Activated CD4-positive, alpha-beta T cell treated with anti-CD3 and anti-CD28 coated beads, Interleukin-2, amount 50 U/mL, for 16 hours (primary cell): ENCODE measurements at places on chromosomes 6 and 20.
A peak's percentile ranks its signal among the peaks of the same experiment; 100 is the strongest.

DNA sequence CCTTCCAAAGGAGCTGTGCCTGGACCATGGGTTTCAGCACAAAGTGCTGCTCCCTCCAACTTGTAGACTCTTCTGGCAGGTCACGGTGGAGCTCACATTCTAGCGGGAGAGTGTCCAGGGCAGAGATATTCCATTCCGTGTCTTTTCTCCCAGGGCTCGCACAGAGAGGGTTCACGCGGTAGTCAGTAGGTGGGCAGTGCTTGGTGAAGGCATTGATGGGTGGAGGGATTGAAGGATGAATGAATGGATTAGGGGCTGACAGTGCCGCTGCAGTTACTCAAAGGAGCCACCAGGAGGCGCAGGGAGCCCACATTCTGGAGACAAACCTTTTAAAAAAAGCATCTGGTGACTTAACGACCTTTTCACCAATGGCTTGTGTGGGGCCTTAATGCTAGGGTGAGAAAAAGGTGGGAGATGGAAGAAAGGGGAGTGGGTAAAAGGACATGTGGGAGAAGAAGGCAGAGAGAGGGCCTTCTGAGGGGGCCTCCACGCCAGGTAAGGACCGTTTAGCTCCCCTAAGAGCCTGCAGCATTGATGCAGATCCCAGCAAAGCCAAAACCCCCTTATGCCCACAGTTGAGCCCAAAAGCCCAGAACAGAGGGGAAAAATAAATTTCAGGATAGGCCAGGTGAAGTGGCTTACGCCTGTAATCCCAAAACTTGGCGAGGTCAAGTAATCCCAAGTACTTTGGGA, 17.5 kb upstream of the FAM110A start:
- DNase-seq: peak; percentile 61

DNA sequence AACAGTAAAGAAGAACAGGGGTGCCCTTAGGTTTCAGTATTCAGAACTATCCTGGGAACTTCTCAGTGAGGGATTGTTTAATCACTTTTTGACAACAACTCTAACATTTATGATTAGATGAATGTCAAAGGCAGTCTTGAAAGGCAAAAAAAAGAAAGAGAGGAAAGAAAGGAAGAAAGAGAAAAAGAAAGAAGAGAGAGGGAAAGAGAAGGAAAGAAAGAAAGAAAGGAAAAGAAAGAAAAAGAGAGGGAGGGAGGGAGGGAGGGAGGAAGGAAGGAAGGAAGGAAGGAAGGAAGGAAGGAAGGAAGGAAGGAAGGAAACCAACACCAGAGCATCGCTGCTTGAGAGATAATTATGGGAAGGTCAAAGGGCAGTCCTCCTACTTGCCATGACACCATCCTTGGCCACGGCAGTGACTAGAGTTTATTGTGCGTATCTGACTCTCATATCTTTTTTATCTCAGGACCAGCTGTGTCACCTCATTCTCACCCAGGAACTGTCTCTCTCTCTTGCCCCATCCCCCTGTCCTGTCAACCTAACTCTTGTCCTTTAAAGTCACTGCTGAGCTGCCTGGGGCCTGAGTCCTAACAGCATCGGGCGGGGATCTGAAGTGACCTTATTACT, 96.8 kb upstream of the ATXN1 start:
- DNase-seq: no peak

- no peak for DNase-seq
These were observed 9.6 kb upstream of the PCMTD2 start for GRCh38 chr20:64245746-64246595.

DNA sequence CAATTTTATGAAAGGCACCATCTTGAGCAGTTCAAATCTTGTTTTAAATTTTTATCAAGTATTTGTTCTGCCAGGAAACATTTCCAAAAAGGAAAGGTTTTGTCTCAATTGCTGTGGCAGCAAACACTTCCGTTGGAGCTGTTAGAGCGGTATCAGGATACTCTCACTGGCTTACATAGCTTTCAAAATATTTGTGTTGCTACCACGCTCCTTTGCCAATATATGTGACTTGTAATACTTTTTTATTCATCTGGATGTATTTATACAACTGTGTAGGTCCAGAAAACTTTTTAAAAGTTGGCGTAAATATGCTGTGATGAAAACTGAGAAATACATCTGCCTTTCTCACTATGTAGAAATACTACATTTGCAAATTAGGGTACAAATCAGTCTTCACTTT, 37.8 kb upstream of the NHSL1 start:
- DNase-seq: no peak

- no peak for DNase-seq
These were observed 1009.4 kb upstream of the FLRT3 start for GRCh38 chr20:15346657-15347280.

DNA sequence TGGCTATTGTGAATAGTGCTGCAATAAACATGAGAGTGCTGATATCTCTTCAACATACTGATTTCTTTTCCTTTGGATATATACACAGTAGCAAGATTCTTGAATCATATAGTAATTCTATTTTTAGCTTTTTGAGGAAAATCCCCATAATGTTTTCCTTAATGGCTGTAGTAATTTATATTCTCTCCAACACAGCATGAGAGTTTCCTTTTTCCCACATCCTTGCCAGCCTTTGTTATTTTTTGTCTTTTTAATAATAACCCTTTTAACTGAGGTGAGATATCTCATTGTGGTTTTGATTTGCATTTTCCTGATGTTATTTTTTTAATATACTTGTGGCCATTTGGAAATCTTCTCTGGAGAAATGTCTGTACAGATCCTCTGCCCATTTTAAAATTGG, 132.6 kb downstream of the PRL start:
- DNase-seq: no peak

- no peak for DNase-seq
These were observed 21.6 kb upstream of the CHRNA4 start for GRCh38 chr20:63382551-63383300.

DNA sequence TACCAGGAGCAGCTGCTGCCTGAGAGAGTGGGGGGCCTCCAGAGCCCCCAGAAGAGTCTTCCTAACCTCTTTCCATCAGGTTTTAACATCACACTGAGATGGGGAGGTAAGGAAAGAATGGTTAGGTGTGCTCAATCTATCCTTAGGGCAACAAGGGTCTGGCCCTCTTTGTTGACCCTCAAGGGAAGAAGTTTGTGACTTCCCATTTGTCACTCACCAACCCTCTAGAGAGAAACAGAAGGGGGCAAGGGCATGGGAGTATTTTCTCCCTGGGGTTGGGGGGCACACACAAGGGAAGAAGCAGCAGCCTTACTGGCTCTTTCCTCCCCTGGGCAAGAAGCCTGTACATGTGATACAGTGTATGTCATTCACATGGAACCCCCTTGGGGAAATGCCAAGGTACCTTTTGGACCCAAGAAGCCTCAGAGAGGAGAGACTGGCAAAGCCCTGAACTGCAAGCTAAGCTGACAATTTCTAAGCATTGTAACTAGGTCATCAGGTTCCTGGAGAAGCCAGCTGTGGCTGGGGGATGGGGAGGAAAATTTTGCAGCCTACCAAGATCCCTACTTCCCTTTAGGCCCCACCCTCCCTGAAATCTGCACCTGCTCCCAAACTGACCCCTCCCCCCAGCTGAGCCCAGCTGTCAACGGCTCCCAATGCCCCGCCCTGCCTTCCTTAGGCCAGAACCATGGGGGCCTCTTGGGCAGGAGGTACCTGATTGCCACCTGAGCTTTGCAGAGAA, 14.5 kb downstream of the BCL2L1 start:
- DNase-seq: no peak

- DNase-seq: no peak
These were observed 6.2 kb downstream of the BEND6 start for GRCh38 chr6:56961151-56961550.

DNA sequence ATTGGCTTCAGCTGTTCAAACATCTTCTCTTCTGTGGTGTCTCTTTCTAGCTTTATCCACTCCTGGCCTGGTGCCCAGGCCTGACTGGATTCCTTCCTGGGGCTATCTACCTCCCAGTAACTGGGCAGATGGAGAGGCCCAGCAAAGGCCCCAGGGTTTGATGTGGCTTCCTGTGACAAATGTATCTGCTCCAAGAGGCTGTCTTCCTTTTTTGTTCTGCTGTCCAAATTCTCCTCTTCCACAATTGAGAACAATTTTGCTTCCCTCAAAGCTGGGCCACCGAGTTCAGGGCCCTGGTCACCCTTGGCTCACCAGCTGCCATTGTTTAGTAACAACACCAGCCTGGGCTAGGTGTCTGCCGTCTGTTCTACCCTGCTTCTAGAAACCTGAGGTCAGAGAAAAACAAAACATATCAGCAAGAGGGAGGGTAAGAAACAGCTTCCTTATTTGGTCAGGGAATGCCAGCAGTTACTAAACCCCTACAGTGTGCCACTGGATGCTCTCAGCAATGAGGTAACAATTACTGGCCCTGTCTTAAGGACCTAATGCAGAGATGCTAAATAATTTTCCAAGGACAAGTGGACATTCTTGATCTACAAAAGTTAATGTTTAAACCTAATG, 3.9 kb downstream of the ZFP57 start:
- DNase-seq: no peak

GRCh38 chr6:150142670-150143515, at the start of gene PPP1R14C:
PPP1R14C (plus strand) TSS chr6:150143044; CDS start chr6:150143193, 149 bp downstream.
- DNase-seq: peak; percentile 31

DNA sequence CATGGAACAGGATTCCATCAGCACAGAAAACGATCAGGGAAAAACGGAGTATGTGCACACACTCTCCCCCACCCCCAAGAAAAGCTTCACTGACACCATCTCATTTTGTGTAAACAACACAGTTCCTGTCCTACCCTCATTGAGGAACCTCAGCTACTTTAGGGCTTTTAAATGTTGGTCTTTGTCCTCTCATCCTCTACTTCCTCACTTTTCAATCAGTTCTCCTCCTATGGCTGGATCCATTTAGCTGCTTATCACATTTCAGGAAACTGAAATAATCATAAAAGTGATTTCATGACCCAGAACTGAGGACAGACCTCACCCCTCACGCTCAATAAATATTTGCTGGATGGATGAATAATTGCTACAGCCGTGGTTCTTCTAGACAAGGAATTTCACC, 33.1 kb upstream of the PNRC1 start:
- DNase-seq: no peak

- DNase-seq: no peak
These were observed 3.7 kb upstream of the TXNDC5 start for GRCh38 chr6:7914311-7914710.

DNA sequence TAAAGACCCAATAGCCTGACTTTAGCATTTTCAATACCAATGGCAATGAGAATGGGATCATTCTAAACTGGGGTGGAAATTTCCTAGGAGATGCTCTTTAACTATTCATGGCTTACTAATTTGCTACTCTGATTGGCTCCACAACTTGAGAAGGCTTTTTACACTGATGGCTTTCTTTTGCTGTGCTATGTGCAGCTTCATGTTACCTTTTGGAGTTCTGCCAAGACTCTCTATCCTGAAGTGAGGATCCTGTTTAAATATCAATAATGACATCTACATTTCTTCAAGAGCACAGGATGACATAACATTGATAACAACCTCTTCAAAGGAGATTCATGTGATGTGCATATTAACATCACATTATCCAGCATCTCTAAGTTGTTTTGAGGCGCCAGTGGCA, 43.4 kb upstream of the SIRPG start:
- DNase-seq: no peak

- no peak for DNase-seq
These were observed 29.1 kb upstream of the CSNK2A1 start for GRCh38 chr20:572727-573126.

DNA sequence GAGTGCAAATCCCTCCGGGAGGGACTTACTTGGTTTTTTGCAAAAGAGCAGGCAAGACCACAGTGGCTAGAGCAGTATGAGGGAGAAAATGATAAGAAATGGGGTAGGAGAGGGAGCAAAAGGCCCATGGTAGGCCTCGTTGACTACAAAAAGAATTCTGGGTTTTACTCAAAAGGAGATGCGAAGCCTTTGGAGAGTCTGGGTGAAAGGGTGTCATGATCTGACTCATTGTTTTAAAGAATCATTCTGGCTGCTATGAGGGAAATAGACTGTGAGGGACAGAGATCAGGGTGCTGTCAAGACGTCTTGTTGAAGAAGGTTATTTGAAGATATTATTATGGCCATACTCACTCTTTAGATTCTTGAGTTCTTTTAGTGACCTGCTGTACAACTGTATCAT, 13.0 kb downstream of the TBC1D32 start:
- DNase-seq: peak; percentile 68

- DNase-seq: no peak
These were observed 5.5 kb upstream of the NPBWR2 start for GRCh38 chr20:64112691-64113443.

DNA sequence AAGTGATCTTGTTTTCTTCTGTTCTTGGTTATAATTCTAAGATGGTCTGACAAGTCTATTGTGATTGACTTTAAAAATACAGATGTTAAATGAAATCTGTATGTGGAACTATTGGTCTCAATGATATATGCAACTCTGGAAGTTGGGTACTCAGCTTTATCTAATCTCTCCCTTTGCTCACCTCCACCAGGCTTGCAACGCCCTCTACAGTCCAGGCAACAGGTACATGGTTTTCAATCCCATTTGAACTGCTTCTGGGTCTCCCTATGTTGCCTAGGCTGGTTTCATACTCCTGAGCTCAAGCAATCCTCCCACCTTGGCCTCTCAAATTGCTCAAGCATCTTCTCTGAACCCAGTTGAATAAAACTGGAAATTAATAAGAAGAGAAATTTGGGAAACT, 25.6 kb upstream of the HLA-DQB1 start:
- DNase-seq: peak; percentile 81

GRCh38 chr20:1566701-1567100, 9.2 kb upstream of the SIRPD start:
- DNase-seq: no peak

DNA sequence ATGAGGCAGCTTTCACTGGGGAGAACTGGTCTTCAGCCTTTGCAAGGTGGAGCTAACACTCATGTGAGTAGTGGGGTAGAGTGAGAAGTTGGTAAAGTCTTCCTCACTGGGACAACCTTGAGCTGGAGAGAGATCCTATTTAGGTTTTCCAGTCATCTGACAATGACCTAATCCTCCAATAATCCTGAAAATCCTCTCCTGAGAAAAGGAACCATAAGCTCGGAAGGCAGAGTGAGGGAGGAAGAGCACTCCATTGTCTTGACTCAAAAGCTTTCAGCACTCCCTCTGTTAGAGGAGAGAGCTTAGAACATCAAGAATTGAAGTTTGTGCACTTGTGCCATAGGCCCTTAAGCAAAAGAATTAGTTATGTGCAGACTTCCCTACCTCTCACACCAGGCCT, 77.8 kb downstream of the TRAM2 start:
- DNase-seq: no peak

- DNase-seq: no peak
These were observed 57.1 kb downstream of the CRYBG1 start for GRCh38 chr6:106417572-106418147.

GRCh38 chr20:54078296-54078984, 8.0 kb upstream of the BCAS1 start:
- peak; percentile 58 for DNase-seq

DNA sequence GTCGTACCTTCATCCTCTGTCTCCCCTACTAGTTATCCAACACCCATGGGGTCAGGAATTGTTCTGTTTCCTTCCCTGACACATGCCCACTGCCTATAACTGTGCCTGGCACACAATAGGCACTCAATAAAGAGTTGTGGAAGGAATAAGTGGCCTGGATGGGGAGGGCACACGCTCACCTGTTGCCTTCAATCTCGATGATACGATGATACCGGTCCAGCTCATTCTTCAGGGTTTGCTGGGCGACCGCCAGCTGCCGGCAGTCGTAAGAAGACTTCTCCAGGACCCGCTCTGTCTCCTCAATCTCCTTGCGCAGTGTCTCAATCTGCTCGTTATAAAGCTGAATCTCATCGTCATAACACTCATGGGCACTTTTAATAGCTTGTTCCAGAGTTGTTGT, 32.5 kb downstream of the BFSP1 start:
- DNase-seq: no peak

GRCh38 chr6:47400581-47400980, 77.0 kb upstream of the CD2AP start:
- no peak for DNase-seq

- no peak for DNase-seq
These were observed 52.9 kb upstream of the FABP7 start for GRCh38 chr6:122726649-122727048.
